NCI-H1694 treated with DMSO at 0.1 percent for 48 hours (cell line): ENCODE measurements at places on chromosomes 1 and 21.

GRCh38 chr1:26516987-26517765 is 12.4 kb upstream of the RPS6KA1 start:
- no peak for DNase-seq

DNA sequence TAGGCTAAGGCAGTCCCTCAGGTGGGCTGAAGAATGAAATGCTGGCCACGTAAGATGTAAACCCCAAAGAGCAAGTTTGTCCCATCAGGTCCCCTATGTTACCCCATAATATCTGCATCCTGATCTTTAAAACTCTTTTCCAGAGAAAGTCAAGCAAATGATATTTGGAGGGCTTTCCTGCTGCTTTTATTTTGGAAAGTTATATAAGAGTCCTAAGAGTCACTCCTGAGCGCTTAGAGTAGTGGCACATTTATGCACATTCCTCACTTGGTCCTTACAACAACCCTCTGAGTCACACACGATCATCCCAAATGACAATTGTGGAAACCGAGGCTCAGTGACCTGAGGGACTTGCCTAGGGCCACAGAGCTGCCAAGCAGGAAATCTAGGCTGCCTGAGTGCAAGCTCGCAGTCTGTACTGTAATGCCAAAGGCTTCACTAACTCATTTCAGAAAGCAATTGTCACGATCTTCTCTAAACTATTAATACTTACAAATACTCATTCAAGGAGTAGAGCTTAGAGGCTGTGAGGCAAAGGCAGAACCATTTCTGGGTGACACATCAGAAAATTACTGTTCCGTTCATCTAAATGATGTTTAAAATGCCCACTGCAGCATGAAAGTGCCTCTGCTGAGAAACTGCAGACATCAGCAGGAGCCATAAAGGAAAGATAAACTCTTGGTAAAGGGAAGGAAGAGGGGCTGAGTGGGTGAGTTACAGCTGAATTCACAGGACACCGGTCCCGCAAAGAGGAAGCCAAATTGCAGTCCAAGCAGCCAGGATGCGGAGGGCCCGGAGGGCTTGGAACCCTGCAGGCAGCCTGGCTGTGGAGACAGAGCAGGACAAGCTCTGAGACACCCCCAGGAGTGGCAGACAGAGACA is 30.8 kb downstream of the CAPZB start:
- DNase-seq = no peak

DNA sequence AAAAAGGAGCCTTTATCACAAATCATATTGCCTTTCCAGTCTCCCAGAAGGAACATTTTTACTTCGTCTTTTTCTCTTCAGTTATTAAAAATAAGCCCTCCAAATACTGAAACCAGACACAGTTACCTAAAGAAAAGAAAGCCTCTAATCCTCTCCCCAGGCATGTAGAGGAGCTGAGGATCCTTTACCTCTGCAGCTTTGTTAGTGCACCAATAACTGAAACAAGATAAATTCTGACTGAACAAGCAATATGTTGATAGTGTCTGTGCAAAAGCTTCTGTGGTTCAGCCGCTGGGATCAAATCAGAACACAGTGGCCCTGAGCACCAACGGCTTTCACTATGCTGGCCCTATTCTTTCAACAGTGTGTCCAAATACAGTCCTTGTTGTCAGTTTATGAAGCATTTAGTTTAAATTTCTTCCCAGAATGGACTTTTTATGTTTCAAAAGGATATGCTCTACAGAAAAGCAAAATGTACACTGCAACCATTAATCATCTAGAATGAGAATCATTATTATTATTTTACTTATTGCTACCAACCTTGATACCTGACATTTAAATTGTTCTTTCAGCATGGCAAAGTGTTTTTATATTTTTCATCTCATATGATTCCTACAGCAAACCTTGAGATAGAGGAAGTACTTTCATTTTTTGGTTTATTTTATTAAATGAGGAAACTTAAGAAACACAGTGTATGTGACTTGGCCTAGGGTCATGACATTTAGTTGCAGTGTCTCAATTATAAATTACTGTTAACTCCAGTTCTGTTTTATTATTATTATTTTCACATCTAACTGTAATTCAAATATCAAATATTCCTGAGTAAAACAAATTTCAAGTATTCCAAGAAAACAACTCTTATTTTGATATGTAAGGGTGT is 217.9 kb downstream of the NEGR1 start:
- no peak for DNase-seq

- DNase-seq = no peak
Observed at GRCh38 chr1:202216691-202217090, 23.1 kb downstream of the LGR6 start.

- no peak for DNase-seq
Observed at GRCh38 chr1:81374481-81374880, 426.3 kb upstream of the ADGRL2 start.

DNA sequence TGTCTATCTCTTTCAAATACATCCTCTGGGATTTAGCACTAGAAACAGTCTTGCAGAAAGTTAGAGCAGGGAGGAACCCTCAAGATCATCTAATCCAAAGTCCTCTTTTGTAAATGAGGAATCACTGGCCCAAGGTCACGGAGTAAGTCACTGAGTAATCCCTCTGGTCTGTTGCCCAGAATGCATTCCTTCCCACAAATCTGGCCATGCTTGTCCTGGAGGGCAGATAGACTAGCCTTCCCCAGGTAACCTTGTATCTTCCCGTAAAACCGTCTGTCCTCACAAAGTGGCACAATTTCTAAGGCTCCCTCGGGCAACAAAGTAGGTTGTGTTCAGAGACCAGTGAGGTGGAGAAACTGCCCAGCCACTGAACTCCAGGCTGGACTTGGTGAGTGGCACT is 46.2 kb downstream of the DDR2 start:
- no peak for DNase-seq

DNA sequence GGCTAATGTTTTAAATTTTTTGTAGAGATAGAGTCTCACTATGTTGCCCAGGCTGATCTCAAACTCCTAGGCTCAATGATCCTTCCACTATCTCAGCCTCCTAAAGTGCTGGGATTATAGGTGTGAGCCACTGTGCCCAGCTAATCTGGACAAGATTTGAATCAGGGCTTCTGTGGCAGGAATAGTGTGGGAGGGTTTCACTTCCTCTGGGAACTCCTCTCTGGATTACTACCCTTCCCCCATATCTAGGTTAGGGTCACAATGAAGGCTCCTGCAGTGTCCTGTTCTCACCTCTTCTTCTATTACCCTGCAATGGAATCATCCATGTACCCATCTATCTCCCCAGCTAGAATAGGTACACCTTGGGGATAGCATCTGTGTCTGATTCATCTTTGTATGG is 133.6 kb upstream of the RAB4A start:
- no peak for DNase-seq

- DNase-seq = no peak
Observed at GRCh38 chr1:236904892-236905741, 99.1 kb downstream of the MT1HL1 start.

DNA sequence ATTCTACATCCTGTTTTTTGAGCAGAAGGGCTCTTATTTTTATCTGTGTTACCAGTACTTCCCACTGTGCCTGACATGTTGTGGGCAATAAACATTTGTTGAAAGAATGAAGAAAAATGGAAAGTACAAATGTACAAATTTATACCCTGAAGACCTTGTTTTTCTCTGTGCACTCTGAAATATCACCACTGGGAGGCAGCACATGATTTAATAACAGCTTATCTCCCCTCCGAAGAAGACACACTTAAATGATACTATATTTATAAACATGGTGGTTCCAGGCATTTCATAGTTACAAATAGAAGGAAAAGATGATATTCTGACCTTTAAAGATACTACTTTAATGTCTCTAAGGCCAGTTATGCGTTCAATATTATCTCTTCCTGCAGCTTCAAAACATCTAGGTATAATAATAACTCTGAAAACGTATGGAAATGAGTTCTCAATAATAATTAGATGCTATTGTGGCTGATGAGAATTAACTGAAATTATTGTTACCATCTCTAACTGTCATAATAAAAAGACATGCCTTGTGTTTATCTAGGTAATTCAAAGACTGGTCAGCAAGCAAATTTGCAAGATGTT is 12.8 kb downstream of the DYNLT5 start:
- peak; percentile 72 for DNase-seq

- DNase-seq = no peak
Observed at GRCh38 chr1:108728327-108728923, 15.7 kb downstream of the FNDC7 start.

GRCh38 chr1:53799141-53799540 is 39.0 kb downstream of the NDC1 start:
- no peak for DNase-seq

GRCh38 chr1:192489047-192489446 is 86.5 kb upstream of the RGS1 start:
- no peak for DNase-seq

GRCh38 chr1:53376041-53376461 is 48.2 kb upstream of the LRP8 start:
- DNase-seq = peak; percentile 97

DNA sequence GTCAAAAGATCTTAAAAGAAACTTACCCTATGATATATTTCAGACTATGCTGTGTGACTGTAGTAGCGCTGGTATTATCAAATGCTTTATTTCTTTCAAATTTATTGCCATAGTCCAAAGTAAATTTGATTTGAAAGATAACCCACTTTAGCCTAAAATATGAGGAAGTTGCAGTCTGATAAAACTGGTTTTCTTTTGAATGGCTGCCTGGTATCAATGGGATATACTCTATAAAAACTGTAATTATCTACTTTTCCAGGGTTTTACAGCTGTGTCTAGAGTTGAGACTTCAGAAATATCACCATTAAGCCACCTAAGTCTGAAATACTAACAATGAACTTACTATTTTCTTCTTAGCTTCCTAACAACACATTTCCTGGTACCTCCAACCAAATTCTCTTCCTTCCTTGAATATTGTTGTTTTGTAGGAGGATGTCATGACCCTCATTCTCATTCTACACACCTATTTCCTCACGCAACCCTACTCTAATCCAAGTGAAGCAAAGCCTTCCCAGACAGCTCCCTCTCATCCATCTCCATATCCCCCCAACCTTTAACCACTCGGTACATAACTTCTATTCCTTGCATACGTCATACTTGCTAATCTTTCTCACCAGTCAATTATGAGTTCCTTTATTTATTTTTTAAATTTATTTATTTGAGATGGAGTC is 17.0 kb downstream of the KDM5B start:
- DNase-seq = no peak

DNA sequence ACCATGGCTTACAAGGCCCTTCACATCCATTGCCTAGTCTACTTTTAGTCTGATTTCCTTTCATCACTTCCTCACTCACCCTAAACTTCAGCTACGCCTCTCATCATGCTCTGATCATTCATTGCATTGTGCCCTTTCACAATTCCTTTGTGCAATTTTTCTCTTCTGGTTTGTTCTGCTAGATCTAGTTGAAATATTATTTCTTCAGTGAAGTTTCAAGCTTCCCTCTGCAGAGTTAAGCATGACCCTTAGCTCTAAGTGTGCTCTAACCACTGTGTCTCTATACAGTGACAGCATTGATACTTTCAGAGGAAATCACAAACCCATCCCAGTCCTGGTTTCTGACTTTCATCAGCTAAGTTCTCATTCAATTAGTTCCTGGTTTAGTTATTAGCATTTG is 166.1 kb downstream of the PLA2G4A start:
- no peak for DNase-seq

DNA sequence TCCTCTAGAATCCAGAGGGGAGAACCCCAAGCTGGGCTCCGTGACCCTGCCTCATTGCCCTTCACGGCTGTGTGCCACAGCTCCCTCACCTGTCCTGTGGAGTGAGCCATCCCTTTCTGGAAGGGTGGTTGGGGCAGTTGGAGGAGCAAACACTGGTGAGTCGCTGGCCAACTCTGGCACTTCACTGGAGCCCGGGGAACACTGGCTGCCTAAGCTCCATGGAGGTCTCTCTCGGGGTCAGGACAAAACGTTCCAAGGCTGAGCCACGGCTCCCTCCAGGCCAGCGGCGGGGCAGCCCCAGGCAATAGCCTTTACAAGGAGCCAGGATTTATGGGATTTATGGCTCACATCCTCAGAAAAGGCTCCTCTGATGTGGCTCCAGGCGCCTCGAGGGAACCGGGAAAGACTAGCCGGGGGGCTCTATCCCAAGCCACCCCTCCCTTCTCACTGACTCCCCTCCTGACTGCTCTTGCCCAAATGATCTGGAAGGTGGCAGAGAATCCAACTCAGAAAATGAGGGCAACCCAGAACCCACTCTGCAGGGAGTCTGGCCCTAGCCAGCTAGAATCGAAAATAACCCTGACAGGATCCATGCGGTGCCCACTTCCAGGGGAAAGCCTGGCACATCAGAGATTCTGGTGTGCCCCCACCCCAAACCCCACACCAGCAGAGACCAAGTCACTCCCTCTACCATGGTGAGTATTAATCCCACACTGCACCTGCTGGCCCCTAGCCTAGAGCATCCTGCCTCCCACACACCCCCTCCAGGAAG is 75.2 kb downstream of the GLIS1 start:
- no peak for DNase-seq

DNA sequence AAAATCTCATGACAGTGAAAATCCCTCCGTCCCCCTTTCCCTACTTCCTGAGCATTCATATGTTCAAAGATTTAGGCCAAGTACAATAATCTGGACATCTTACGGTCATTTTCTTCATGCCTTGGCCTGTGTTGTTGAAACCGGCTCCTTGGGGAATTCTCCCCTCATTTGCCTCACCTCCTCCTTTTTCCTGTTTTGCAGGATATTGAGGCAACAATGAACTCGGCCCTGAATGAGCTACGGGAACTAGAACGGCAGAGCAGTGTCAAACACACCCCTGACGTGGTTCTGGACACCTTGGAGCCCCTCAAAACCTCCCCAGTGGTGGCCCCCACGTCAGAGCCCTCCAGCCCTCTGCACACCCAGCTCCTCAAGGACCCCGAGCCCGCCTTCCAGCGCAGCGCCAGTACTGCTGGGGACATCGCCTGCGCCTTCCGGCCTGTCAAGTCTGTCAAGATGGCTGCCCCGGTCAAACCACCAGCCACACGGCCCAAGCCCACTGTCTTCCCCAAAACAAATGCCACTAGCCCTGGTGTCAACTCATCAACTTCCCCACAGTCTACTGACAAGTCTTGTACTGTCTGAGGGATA is 9.3 kb upstream of the IKBKE start:
- no peak for DNase-seq

DNA sequence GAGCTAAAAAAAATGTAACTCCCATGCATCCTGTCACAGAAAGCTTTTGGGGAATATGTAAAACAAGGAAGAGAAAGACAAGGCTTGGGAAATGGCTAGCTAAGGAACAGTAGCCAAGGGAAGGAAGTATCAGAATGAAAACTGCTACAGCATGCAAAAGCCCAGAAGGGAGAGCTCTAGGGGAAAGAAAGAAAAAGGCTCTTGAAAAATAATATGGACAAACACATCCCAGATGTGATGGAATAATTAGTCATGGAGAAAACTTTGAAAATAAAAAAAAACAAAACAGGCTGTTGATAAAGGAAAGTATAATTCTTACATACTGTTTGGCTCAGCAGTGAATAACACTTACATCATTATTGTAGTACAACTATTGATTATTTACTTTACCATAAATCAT is 47.9 kb upstream of the VCAM1 start:
- no peak for DNase-seq

- DNase-seq = no peak
Observed at GRCh38 chr1:9320520-9321479, 28.1 kb downstream of the SPSB1 start.

- DNase-seq = no peak
Observed at GRCh38 chr1:38804062-38804886, 55.3 kb downstream of the RRAGC start.
